ENCODE measurements at places on chromosomes 12 and 14. TPM values are rescaled to one million over a fixed set of nuclear protein-coding genes. Genes with fewer than 3 reads are reported as not detected.

Gene PLCZ1
- total RNA-seq, result not detected

Gene BDKRB1
- not detected for total RNA-seq

Gene AQP6
- not detected for total RNA-seq

Gene DEGS2
- total RNA-seq, result 0.26 TPM

Gene PLBD1
- 0.17 TPM for total RNA-seq

Gene ACSS3
- total RNA-seq, result 0.34 TPM

Gene GPR68
- 0.34 TPM for total RNA-seq

Gene CMA1
- not detected for total RNA-seq

Gene SDS
- total RNA-seq, result 0.11 TPM

Gene FKBP11
- total RNA-seq, result 11.5 TPM

Gene ACAD10
- total RNA-seq, result 12.2 TPM

Gene DCN
- total RNA-seq, result 0.11 TPM

Gene WSB2
- 144 TPM for total RNA-seq

Gene OVCH1
- total RNA-seq, result not detected

Gene TECPR2
- total RNA-seq, result 12.6 TPM

Gene PAX9
- total RNA-seq, result under 0.01 TPM

Gene PMEL
- total RNA-seq, result 0.60 TPM

Gene NTF3
- 0.09 TPM for total RNA-seq

Gene ZDHHC22
- total RNA-seq, result not detected

Gene C12orf60
- total RNA-seq, result 1.3 TPM

Gene FBLN5
- 0.26 TPM for total RNA-seq

Gene SIX1
- 0.11 TPM for total RNA-seq

Gene IL31
- not detected for total RNA-seq

Gene PRKD1
- total RNA-seq, result 4.1 TPM

Gene CARMIL3
- total RNA-seq, result not detected

Gene SYNE3
- 27.6 TPM for total RNA-seq

Gene DLK1
- total RNA-seq, result not detected

Gene DTX3
- total RNA-seq, result 1.5 TPM
